ENCODE measurements at places on chromosomes 5 and 9.

- no peak for DNase-seq
Measured at GRCh38 chr5:134142052-134142451, 27.6 kb downstream of the TCF7 start.

DNA sequence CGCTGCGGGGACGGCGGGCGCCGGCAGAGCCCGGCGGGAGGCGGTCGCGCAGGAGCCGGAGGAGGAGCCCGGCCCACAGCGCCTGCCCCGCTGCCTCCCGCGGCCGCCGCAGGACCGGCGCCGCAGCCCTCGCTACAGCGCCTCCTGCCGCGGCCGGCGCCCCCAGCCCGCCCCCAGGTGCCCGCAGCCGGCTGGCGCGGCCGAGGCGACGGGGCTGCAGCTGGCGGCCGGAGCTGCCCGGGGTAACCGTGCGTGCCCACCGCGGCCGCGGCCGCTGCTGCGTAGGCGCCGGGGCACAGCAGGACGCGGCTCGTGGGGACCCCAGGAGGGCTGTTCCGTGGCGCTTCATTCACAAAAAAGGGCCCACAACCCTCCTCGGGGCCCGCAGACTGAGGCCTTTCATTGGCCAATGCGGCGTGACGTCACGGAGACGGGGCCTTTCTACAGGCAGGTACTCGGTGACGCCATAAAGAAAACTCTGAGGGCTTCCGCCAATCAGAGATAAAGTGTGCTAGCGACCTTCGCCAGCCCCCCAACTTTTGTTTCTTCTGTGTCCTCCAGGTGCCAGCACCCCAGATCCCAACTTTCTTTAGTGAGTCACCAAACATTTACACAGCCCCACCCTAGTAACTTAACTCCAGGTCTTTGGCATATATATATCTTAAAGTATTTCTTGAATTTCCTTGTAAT lies at the start of gene CDC14B:
CDC14B (minus strand) TSS at position 353 of the 690 bp plus-strand sequence. CDS start 465 bp downstream, outside the sequence.
- peak; percentile 91 for DNase-seq

DNA sequence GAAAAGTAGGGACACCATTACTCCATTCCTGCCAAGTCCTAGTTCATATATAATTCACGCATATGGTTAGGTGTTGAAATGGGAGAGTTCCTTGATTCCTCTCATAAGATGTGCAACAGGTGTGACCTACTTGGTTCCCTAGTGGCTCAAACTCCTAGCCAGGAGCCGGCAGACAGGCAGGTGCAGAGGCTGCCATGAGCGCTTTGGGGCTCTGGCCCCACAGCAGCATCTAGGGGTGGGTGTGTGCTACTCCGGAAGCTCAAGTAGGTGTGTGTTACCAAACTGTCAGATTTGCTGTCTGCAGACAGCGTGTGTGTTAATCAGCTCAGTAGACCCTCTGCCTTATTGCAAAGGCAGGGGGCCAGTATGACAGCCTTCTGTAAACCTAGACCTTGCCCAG lies 1652.4 kb upstream of the ACO1 start:
- no peak for DNase-seq

- peak; percentile 56 for DNase-seq
Measured at GRCh38 chr5:118548761-118549720, 439.3 kb downstream of the DTWD2 start.

- DNase-seq = no peak
Measured at GRCh38 chr5:125612776-125613175, 810.4 kb upstream of the GRAMD2B start.

GRCh38 chr5:121189342-121190305 lies 662.1 kb upstream of the FTMT start:
- DNase-seq = peak; percentile 77

Measured in fibroblast of pulmonary artery (primary cell).